Bronchial epithelial cell (primary cell): ENCODE measurements at places on chromosomes 2 and 18. TPM values are rescaled to one million over a fixed set of nuclear protein-coding genes. Genes with fewer than 3 reads are reported as not detected.

DNA sequence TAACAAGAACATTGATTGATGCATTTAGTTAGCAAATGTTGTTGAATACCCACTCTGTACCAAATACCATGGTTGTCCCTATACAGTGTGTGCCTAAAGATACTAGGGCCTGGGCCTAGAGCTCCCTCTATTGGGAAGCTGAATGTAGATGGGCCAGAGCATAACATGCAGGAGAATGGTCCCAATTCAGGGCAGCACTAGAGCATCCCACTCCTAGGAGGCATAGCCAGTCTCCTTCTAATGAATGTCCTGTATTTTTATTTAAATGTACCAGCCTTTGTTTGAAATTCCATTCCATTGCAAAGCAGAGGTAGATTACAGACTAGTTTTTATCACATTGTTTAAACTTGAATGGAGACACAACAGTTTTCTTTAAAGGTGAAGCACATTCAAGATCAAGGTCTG lies 90.6 kb downstream of the FEZ2 start:
- peak; percentile 52 for DNase-seq

- no peak for DNase-seq
These were observed 3.5 kb downstream of the CPO start for GRCh38 chr2:206942592-206943478.

GRCh38 chr2:108217211-108217610 lies 22.6 kb upstream of the SULT1C3 start:
- DNase-seq, result peak; percentile 59

- DNase-seq, result no peak
These were observed 53.9 kb upstream of the RAB6D start for GRCh38 chr2:131417886-131418285.

GRCh38 chr2:240814280-240814679 lies 5.7 kb downstream of the KIF1A start:
- DNase-seq, result no peak

DNA sequence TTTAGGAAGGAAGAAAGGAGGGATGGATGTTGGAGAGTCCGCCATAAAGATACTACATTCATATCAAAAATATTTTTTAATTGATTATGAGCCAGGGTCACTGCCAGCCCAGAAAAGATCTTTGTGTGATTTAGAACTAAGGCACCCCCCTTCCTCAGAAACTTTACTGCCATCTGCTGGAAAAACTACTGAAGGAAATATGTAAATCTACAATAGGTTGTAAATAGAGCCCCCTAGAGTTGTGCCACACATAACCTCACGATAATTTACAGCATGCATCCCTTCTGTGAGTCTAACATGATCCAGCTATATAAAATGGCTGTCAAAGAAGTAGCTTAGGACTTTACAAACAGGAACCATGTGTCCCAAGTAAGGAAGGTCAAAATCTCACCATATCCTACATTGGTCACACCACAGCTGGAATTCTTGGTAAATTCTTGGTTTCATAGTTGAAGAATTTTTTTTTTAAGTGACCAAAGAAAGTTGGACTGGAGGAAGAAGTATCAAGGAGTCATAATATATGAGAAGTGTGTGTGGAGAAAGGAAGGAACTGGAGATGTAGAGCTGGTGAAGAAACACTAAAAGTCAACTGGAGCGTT lies 152.5 kb downstream of the CYP26B1 start:
- DNase-seq, result peak; percentile 28

GRCh38 chr2:71452565-71452964 lies 796 bp upstream of the DYSF start:
- peak; percentile 91 for DNase-seq

The TUBB8B gene
- not detected in 2 replicates for total RNA-seq

The GALNT3 gene
- 56.7 and 59.5 TPM in 2 replicates for total RNA-seq

GRCh38 chr18:43662657-43663056 lies 385.4 kb upstream of the SYT4 start:
- DNase-seq, result peak; percentile 77

- DNase-seq, result no peak
These were observed 146.1 kb upstream of the LINC00305 start for GRCh38 chr18:64294967-64295366.

- no peak for DNase-seq
These were observed 313.7 kb downstream of the SATB2 start for GRCh38 chr2:199144036-199144435.

The PIGN gene
- 42.1 and 64.1 TPM in 2 replicates for total RNA-seq

The CMPK2 gene
- under 0.01 and 0.26 TPM in 2 replicates for total RNA-seq

DNA sequence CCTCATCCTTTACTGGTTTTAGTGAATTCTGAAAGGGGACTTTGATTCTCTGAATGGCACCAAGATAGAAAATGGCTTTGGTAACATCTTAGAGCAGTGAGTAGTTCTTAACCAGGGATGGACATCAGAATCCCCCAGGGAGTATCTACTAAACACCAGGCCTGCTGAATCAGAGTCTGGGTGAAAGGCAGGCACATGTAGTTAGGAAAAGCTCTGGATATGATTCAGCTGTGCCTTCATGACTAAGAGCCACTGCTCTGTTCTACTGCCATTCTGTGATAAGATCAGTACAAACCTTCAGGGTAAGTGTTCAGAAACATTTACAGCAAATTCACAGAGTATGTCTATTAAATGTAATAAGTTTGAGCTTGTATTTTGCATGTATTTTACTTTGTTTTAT lies 46.2 kb upstream of the B3GNT2 start:
- peak; percentile 92 for DNase-seq

The ARHGAP25 gene
- 0.77 and 0.79 TPM in 2 replicates for total RNA-seq

The COLEC12 gene
- under 0.01 and 0.53 TPM in 2 replicates for total RNA-seq

GRCh38 chr18:28267276-28267675 lies 90.3 kb upstream of the CDH2 start:
- DNase-seq, result no peak

The IL36RN gene
- total RNA-seq, result 1.1 and 1.9 TPM in 2 replicates

The LINC00305 gene
- not detected in 2 replicates for total RNA-seq

- DNase-seq, result peak; percentile 29
These were observed 674.8 kb upstream of the ZEB2 start for GRCh38 chr2:145194673-145195072.

DNA sequence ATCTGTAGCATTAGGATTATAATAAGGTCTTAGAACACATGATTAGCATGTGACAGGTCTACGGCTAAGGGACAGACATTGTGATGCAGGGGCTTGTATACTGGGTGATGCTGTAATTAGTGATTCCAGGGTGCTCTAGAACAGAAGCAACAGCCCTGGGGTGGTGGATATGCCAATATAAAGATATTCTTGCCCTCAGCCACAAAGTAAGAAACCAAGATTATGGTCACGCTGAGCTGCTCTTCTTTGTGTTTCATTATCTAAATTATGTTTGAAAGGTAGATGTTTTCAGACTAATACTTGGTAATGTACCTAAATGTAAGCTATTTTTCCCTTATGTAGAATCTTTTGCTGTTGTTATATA lies 45.3 kb downstream of the FN1 start:
- DNase-seq, result no peak

The METTL5 gene
- 61.7 and 74.0 TPM in 2 replicates for total RNA-seq

DNA sequence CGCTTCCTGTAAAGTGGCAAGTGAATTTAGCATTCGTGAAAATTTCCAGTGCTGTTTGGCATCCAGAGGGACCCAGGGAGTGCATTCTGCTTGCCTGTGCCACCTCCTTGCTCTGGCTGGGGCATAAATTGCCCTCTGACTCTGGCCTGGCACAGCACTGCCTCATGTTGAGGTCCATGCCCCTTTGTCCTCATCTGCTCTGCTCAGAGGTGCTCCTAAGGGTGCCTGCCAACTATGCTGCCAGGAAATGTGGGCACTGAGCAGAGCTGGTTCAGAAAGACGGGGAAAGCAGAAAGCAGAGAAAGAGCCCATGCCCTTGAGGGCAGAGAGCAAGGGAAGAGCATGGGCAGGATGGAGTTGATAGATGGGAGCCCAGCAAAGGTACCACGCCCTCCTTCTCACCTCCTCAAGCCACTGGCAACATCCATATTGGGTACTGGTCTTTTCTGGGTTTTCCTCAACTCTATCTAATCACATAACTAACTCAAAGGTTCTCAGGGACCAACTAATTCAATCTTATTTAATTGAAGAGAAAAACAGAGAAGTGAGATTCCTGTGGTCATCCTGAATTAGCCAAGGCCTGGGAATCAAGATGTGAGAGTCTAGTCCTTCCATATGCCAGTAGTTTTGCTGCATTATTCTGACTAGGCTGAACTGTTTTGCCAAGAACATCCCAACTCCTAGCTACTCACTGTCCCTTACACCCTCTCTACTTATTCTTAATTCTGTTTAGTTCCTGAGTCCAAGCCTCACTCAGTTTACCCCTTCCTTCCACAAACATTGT lies 441.5 kb upstream of the TNP1 start:
- DNase-seq, result no peak

- DNase-seq, result no peak
These were observed 1.6 kb upstream of the RALB start for GRCh38 chr2:120251078-120251477.

The RGPD3 gene
- total RNA-seq, result 0.13 and 0.26 TPM in 2 replicates

DNA sequence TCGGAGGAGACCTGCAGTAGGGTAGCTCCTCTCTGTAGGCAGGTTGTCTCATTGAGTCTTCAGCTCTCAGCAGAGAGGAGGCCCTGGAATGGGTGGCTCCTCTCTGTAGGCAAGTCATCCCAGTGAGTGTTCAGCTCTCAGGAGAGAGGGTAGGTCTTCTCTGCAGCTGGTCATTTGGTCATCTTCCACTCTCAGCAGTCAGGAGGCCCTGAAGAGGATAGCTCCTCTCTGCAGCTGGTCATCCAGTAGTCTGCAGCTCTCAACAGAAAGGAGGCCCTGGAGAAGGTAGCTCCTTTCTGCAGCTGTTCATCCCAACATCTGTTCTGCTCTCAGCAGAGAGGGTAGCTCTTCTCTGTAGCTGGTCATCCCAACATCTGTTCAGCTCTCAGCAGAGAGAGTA lies 26.0 kb upstream of the RUFY4 start:
- DNase-seq, result no peak

- DNase-seq, result peak; percentile 74
These were observed 26.9 kb upstream of the KCTD1 start for GRCh38 chr18:26574958-26575864.

DNA sequence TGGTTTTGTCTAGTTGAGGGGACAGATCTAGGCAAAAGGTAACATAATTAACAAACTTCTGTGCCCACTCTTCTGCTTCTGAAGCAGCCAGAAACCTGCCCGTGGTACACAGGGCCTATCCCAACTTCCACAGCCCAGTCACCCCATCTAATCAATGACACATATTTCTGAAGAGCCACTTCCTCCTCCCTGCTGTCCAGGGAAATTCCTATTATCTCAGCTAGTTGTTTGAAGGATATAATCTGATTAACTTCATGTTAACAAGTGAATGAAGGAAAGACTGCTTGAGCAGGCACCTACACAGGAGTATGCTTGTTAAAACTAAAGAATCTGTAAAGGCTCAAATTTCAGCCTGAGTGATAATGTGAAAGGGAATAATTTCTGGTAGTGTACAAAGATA lies 61.4 kb downstream of the CCDC148 start:
- DNase-seq, result peak; percentile 76

The CCDC85A gene
- 0.13 TPM in 1 of 2 replicates, not detected in the other for total RNA-seq

DNA sequence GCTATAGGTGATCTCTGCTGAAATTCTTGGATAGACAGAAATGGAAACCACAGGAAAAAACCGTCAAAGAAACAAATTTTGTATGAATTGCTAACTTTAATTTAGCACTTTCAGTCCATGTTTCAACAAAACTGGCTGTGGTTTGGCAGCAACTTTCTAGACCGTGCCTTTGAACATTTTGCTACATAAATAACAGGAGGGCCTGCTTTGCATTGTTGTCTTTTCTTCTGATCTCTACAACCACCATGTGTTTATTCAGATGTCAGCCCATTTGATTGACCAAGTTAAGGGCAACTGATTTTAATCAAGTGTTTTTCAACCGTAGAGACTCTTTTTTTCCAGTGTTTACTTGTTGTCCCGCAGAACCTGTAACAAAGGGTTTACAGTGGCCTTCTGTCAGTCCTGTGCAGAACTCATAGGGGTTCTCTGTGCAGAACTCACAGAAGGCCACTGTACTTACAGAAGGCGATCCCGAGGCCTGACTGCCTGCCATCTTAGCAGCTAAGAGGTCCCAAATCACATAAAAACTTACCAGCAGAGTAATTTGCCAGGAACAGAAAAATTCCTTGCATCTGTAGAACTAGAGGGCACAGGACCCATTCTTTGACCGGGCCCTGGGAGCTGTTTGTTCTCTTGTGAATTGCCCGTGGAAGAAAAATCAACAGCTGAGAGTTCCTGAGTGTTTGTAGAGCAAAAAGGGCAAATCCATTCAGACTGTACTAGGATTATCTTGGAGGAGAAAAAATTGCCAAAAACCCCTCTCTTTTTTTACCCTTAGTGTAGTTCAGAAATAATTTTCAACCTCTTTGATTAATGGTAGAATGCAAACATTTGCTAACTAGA lies 120.6 kb downstream of the PRKRA start:
- DNase-seq, result no peak

GRCh38 chr18:38074298-38074876 lies 508.8 kb upstream of the CELF4 start:
- DNase-seq, result no peak

The CYB5A gene
- 53.2 and 66.3 TPM in 2 replicates for total RNA-seq

GRCh38 chr2:100660851-100661584 lies 98.2 kb downstream of the PDCL3 start:
- DNase-seq, result no peak

GRCh38 chr2:48508461-48509124 lies 21.4 kb upstream of the STON1 start:
- DNase-seq, result peak; percentile 67

The EPB41L3 gene
- 0.53 and 7.4 TPM in 2 replicates for total RNA-seq

DNA sequence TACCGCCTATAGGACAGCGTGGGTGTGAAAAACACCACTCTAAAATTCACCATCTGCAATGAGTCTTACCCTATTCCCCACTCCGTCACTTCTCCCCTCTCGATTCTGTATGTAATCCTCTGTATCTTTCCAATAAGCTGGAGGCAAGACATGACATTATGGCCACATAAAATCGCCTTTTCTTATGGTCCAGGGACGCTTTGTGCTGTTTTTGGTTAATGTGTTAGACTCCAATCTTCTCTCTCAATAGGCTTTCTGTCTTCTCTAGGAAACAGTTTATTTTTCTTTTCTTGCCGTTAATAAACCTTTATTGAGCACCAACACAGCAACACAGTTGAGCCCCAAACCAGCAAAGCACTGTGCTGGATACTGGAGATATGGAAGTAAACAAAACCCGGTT lies 37.9 kb upstream of the ZCCHC2 start:
- DNase-seq, result no peak
